Right kidney (tissue), 9 donors: ENCODE measurements at places on chromosomes 2 and 18.

DNA sequence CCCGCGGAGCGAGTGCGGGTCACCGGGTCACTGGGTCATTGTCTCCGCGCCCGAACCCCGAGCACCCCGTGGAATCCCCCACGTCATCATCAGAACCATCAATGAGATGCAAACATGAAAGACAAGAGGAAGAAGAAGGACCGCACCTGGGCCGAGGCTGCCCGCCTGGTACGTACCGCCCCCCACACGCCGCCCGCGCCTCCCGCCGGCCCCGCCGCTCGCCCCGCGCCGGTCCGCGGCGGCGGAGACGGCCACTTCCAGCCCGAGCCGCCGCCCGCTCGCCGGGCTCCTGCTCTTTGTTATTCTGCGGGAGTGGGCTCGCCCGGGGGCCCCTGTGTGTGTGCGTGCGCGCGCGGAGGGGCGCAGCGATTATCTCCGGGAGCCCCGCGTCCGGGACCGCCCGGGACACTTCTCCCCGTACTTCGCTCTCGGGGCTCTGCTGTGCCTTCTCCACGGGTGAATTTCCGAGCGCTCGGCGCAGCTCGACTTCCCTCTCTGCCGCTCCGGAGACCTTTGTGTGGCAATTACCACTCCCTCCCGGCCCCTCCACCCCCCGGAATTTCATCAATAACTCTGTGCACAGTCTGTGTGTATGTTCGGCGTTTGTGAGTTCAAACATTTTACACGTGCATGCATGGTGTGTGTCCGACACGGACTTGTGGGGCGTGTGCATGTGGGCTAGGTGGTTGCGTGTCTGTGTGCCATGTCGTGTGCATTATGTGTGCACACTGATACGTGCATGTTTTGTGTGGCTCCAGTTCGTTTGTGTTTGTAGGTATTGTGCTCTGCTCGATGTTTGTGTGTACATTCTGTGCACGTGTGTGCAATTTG lies 714 bp downstream of the ASXL3 start:
- peak; percentile 89 for DNase-seq

DNA sequence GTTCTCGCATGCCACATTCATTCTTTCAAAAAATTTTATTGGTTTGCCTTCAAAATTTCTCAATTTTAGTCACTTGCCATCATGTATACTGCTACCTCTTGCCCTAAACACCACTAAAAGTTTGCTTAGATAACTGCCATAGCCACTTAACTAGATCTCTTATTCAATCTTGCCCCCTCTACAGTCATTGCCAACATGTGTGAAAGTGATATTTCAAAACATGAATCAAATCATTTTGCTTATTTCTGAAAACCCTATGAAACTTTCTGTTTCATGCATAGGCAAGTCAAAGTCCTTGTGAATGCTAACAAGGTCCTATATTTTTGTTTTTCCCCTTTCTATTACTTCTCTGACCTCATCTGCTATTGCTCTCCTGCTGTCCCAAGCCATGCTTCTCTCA lies 397.1 kb downstream of the KCNJ3 start:
- DNase-seq = no peak

- peak; percentile 83 for DNase-seq
Observed at GRCh38 chr2:235666213-235666781, 172.5 kb downstream of the AGAP1 start.

DNA sequence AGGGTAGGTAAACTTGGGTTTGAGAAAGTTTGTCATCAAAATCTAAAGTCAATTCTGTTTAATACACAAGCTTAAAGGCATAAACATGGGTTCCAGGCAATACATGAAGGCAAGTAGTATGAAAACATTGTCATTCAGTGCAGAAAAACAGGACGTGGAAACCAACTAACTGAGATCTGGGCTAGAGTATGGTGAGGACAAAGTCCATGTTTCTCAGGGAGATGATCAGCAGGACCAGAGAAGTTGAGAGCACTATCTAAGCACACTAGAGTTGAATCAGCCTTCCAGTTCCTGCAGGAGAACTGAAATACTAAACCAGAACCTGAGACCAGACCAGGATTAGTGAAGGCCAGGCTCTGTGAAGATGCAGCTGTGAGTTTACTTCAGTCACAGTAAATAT lies 302.8 kb upstream of the CRIM1 start:
- no peak for DNase-seq

DNA sequence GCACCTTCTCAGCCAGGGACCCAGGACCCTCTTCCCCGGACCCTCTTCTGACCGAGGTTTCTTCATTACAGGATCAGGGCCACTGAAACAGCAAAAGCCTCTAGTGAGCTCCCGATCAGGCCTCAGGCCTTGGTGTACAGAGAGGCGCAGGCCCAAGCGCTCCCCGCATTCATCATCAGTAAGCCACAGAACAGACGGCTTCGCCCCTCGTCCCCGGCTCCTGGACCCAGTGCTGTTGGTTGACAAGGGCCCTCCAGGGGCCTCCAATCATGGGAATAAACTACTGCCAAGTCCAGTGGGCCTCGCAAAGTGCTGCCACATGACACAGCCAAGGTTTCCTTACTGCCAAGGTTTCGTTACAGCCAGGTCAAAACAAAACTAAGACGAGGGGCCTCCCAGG lies 111.4 kb downstream of the ZNF516 start:
- no peak for DNase-seq

DNA sequence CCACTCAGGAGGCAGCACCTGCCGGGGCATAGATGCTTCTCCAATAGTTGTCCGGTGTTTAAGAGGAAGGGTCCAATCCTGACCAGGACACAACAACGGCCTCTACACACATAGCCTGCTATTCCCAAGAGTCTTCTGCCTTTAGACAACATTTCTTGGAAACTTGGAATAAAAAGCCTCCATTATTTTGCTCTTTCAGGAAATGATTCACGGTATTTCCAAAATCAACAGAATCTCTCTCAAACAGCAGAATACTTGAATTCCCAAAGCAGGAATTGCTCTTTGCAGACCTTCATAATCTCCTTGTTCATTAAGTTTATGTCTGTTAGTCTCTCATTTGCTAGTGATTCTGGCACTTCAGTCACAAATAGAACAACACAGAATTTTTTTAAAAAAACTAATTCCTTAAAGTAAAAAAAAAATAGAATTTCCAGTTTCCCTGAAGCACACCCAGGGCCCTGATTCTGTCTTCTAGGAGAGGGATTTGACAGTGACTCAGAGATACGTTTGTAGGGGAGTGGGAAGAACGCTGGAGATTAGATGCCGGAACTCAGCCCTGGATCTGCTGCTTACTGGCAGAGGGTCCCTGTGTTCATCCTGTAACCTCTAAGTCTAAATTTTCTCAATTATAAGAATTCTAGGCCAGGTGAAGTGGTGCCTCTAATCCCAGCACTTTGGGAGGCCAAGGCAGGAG lies 74.7 kb downstream of the NAB1 start:
- DNase-seq = no peak

DNA sequence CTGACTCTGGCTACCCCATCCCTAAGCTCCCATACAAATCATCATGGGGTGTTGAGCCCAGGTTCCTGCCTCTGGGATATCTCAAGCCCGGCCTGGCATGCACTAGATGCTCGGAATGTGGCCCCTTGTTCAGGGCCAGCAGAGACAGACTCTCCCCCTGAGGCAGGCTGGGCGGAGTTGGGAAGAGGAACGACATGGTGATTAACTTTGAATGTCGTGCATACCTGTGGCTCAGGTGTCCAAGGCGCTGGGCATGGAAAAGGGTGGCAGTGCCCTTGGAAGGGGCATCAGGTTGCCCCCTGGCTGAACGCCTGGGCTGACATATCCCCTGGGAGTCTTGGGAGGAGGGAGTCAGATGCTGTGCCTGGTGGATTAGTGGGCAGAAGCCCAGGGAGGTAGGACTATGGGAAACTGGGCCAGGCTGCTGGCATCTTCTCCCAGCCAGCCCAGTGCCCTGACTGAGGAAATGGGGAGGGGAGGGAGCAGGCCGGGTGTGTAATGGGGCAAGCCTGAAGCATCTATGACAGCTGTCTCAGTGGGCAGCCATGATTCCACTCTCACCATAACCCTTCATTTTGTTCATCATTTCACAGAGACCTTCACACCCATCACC lies 57.8 kb upstream of the OTOF start:
- no peak for DNase-seq

DNA sequence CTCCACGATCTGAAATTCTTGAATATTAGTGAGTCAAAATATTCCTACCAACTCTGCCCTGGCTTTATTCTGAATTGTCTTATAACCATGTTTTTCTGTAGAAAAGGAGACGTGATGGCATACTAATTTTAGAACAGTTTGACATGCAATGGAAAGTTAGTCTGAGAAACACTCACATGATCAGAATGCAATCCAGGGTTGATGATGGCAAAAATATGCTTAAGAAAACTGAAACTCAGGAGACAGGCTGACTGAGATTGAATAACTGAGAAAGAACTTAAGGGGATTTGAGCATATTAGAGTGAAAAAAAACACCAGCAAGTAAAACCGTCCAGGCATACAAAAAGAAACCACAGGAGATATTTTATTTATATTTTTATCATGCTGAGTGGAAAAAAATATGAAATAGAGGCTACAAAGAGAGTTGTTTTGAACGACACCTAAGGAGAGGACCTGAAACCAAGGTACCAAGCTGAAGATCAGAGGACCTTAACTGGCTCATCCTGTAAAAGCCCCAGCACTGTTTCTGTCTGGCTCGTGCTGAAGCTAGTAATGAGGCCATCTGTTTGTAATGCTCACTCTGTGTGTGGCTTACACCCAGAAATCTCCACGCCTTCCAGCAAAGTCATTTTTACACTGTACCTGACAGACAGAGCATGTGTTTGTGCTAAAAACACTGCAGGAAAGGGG lies 437.2 kb upstream of the PKDCC start:
- DNase-seq = no peak

GRCh38 chr2:6977113-6977741 lies 60.0 kb downstream of the RNF144A start:
- no peak for DNase-seq

- no peak for DNase-seq
Observed at GRCh38 chr2:188474316-188474715, 182.6 kb downstream of the GULP1 start.

DNA sequence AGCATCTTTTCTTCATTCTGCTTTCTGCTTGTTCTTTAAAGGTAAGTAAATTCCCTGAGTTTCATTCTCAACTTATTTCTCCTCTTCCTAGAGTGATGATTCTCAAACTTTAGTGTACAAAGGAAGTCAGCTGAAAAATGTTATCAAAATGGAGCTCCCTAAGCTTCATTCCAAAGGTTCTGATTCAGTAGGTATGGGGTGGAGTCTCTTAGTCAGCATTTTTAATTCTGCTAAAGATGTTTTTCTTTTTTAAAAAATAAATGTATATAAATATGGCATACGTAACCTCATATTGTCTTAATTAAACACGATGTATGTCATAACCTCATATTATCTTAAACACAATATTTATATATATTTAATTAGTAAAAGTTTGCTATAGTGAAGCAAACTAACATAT lies 3.1 kb upstream of the CSRNP3 start:
- DNase-seq = no peak

- DNase-seq = no peak
Observed at GRCh38 chr2:67566958-67567635, 170.0 kb downstream of the ETAA1 start.

GRCh38 chr18:8785855-8786482 lies 80.6 kb downstream of the MTCL1 start:
- no peak for DNase-seq

DNA sequence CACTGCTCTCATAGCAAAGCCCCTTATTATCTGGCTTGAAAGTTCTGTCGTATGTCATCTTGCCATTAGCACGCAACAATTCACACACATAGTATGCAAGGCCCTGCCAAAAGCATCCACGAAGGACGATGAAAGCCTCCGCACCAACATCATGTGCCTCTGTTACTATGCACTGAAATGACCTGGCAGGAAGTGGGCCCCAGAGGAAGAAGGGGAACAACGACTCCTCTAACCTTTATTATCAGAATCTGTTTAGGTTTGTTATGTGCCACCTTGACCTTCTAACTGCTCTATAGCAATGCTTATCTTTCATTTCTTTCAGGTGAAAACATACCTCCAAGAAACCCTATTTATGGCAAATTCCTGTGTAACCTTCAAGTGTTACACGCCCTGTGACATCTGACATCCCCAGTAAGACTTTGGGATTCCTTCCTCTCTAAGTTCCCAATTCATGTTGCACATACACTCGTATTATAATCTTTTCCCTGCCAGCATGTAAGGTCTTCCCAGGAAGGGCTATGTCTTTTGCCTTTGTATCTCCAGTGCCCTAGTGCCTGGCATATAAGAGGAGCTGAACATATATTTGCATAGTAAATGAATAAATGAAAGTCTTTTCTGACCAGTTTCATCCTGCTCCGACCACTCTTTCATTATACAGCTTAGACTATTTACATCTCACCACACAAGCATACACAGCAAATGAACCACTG lies 7.0 kb upstream of the NDUFV2 start:
- no peak for DNase-seq

DNA sequence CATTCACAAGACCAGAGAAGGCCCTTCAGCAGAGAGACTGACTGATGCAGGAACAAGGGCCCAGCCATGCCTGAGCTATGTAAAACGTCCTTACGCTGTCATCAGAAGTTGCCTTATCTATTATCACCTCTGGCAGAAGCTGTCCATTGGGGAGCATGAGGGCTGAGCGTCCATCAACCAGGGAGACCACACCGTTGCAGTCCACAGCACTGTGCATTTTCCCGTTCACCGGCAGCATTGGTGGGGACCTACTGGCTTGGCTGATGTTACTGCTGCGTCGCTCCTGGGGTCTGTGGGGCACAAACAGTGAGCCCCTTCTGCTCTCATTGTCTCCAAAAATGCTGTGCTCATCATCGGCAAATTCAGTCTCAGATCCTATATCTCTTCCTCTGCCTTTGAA lies 91.4 kb downstream of the SCN9A start:
- DNase-seq = no peak

- DNase-seq = no peak
Observed at GRCh38 chr2:10078001-10078400, 2.2 kb downstream of the CYS1 start.

GRCh38 chr2:223669453-223670225 lies 67.5 kb upstream of the SCG2 start:
- no peak for DNase-seq

DNA sequence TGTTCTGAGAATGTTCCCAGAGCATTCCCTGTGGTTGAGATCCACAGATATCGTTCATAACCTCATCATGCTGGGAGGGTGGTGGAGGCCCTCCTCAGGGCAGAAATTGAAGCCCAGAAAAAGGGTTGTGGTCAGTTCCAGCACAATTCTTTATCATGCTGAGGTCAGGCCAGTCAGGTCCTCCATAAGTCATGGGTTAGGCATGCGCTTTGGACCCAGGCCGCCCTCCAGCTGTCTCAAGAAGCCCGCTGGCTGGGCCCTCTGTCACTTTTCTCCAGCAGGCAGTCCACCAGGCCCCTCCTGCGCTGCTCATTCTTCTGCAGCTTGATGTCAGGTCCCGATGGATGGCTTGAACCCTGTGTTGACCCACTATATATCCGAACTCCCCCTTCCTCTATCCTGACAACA lies 151.1 kb upstream of the NT5C1B start:
- DNase-seq = no peak
